ENCODE measurements at places on chromosomes 2 and 18.

GRCh38 chr2:172094294-172095145 is 8.2 kb downstream of the DLX2 start:
- DNase-seq, result no peak

DNA sequence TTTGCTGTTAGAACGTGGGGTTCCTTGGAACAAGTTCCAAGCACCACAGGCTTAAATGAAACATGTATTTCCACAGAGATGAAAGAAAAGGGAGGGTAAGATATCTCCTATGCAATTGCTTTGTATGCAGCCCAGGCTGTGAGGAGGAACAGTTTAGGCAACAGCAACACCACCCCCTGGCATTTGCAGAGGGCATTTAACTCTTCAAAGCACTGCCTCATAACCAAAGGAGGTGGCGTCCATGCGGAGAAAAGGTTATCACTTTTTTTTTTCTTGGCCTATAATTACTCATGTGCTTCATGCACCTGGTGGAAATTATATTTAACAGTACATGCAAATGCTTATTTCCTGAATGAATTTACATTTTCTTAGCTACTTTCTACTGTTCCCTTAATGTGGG is 286.0 kb downstream of the LPIN1 start:
- no peak for DNase-seq

DNA sequence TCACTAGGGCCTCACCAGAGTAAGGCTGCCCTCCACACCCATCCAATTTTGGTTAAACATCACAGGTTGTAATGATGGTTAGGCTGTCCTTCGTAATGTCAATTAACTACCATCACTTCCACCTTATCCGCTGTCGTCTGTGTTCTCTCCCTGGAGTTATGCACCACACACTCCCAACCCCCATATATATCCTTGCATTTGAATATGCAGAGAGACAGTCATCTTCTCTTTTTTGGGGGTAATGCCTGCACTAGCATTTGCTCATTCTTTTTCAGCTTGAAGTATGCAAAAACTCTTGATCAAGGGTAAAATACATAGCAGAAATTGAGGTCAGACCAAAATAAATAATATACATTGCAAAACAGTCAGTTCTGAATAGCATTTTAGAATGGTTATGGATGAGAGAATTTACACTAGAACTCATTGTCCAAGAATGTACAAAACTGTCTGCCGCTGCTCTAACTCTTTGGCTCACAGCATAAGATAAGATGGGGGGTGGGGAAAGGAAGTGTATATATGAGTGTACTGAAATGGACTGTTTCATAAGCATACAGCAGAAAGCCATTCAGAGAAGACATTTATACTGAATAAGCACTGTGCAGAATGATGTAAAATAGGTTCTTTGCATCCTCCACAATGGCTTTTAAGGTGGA is 397.8 kb upstream of the CHST9 start:
- DNase-seq, result no peak

DNA sequence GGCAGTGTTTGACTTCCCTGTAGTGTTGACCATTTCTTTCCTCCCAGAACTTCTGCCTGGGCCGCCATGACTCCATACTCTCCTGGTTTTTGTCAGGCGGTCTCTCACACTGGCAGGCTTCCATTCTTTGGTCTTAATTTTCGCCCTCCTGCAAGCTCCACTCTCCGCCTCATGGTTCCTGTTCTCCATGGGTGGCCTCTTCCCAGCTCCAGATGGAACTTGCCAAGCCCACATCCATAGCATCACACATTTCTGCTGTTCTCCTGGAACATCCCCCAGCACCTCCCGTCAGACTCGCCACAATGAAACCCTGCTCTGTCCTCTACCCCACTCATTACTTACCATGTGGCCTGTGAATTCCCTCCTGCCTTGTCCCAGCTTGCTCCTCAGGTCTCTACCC is 896 bp upstream of the AFF3 start:
- no peak for DNase-seq

- no peak for DNase-seq
Measured at GRCh38 chr2:152455738-152456137, 120.8 kb downstream of the FMNL2 start.

DNA sequence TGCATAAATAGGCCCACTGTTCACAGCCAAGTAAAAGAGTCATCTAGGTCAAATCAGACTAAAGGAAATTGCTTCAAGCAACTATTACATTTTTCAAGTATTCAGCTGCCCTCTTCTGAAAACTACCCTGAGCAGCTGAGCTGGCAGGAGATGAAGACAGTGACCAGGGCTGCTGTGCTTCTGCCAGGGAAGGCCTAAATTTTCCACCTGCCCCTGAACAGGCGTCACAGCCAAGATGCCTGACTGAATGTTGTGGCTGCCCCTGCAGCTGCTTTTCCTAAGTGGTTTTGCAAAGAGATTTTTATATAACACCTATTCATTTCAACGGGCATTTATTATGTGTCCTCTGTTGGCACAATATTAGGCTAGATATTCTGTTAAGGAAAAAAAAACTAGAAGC is 96.7 kb upstream of the RPE start:
- no peak for DNase-seq

- DNase-seq, result no peak
Measured at GRCh38 chr18:71485611-71486010, 1058.5 kb downstream of the CBLN2 start.

DNA sequence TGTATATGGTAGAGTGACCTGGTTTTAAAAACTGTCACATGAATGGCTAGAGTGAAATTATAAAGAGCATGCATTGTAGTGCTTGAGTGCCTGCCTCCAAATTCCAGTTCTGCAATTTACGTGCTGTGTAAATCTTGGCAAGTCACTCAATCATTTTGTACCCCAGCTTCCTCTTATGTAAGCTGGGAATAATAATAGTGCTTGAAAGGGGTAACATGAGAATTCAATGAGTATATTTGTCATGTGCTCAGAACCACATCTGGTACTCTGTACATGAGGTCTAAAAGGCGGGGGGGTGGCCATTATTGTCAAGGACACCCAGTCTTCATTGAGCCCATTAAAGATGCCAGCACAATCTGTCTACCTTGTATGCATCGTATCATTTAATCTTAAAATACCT is 214.8 kb downstream of the MC4R start:
- DNase-seq, result no peak

DNA sequence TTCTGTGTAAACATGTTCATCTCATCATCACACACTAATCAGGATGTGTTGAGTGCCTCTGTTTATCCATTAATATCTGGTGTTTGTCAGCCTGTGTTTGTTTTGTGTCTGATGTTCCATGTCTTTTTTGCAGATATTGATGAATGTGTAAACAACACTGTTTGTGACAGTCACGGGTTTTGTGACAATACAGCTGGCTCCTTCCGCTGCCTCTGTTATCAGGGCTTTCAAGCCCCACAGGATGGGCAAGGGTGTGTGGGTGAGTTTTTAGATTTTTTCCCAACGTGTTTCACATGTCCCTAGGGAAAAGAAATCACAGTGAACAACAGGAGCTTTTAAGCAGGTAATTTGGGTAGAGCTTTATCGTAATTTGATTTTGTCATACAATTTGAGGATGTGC is 133.7 kb upstream of the RASGRP3 start:
- DNase-seq, result no peak

DNA sequence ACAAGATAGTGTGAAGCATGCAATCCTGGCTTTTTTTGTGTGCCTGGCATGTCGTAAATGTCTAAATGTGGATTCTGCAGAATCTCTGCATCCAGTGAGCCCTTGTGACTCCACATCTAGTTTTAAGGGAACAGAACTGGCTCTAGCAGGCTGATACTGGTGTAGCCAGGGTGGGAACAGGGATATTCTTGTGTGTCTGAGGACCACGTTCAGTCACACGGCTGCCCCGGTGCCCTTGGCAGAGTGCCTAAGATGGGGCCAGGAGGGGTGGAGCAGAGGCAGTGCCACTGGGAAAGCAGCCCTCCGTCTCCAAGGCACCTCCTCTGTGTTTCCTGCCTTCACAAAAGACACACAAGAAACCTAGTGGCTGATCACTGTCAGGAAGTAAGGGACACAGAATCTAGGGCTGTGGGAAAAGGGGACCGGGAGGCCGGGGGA is 91.5 kb upstream of the PARD3B start:
- DNase-seq, result no peak

- no peak for DNase-seq
Measured at GRCh38 chr2:230327418-230328154, 593 bp downstream of the SP140L start.

GRCh38 chr2:227198866-227199265 is 34.4 kb downstream of the COL4A3 start:
- DNase-seq, result no peak

- no peak for DNase-seq
Measured at GRCh38 chr2:12035029-12035720, 288.7 kb downstream of the LPIN1 start.

DNA sequence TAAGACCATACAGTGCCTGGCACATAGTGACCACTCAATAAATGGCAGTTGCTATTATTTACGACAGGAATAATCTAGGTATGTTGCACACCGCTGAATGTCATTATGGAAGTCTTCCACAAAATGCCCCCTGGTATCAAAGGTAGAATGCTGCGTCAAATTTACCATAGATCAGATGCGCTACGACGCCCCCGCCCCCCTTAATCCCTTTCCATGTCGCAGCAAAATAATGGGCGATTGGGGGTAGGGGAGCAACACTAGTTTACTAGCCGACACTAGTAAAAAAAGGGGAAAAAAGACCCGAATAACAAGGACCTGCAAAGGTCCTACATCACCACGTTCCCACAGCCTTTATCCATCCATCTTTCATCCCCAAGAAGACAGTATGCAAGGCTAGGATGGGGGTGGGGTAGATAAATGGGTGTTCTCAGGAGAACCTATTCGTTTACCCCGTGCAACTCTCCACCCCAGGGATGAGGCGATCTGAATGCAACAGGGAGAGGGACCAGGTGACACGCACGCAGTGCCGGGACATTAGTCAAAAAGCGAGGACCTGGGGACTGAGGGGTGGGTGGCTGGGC is 455 bp downstream of the PREPL start:
- DNase-seq, result peak; percentile 13

GRCh38 chr2:56231361-56231760 is 47.6 kb downstream of the CCDC85A start:
- DNase-seq, result no peak

Data from activated CD4-positive, alpha-beta T cell treated with anti-CD3 and anti-CD28 coated beads, Interleukin-2, amount 50 U/mL, for 48 hours (primary cell).